Cortex of kidney (tissue), 1 donor: ENCODE measurements at places on chromosomes 3 and 15.

DNA sequence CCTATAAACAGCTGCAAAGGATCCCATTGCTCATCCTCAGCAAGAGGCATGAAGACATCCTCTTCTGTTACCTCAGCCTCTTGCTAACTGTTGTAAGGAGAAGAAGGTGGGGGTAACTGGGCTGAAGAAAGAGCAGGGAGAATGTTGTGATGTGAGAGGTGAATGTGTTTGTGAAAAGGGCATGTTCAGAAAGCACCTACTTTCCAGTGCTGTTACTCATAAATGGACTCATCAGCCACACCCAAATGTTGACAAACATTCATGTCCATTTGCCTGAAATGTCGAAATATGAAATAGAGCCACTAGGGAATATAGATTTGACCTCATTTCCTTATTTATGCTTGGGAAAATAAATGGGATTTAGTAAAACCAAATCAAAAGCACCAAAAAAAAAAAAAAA lies 12.6 kb downstream of the SLC24A1 start:
- no peak for DNase-seq

GRCh38 chr15:94414916-94415315 lies 183.6 kb downstream of the MCTP2 start:
- no peak for DNase-seq

DNA sequence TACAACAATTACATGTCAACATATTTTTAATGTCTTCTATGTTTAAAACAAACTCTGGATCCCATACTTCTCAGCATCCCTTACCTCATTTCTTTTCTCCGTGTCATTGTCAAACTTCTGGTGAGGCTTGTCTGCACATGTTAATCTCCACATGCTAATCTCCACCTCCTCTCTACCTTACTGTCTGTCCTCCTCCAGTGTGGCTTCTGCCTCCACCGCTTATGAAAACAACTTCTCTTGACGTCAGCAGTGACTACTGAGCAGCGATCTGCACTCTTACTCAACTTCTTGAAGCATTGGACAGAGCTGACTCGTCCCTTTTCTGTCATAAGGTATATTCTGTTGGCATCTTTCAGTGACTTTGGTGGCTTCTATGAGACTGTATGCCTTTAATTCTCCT lies 338.2 kb upstream of the THRB start:
- no peak for DNase-seq

DNA sequence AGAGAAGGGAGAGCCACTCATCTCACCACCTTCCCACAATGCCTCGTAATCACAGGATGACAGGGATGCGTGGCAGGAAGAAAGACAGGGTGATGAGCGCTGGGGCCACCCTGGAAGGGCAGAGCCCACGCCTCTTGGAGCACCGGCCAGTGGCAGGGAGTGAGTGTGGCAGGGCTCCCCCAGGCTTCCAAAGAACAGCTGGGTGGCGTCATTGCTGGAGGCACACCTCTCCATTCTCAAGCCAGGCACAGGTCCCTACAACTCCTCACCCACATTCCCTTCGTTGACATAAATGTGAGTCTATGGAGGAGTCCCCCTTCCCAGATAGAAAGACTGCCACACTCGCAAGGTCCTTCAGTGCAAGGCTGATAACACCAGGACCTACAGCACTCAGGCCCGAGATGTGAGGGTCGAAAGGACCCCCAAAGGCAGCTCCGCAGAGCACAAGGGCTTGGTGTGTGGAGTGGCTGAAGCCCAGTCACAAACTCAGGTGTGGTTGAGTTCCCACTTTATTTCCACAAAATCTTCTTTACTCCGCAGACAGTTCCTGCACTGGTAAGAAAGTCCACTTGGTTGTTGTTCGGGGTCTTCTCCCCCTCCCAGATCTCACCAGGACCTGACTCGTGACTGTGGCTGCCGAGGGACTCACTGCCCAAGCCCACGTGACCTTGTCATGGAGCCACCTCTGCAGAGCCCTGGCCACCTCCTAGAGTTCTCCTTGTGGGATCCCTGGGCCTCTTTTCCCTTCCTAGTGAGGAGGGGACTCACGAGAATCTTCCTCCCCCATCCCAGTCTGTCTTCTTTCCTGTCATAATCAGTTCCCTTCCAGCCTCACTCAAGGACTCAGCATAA lies 22.4 kb upstream of the CORO2B start:
- no peak for DNase-seq

DNA sequence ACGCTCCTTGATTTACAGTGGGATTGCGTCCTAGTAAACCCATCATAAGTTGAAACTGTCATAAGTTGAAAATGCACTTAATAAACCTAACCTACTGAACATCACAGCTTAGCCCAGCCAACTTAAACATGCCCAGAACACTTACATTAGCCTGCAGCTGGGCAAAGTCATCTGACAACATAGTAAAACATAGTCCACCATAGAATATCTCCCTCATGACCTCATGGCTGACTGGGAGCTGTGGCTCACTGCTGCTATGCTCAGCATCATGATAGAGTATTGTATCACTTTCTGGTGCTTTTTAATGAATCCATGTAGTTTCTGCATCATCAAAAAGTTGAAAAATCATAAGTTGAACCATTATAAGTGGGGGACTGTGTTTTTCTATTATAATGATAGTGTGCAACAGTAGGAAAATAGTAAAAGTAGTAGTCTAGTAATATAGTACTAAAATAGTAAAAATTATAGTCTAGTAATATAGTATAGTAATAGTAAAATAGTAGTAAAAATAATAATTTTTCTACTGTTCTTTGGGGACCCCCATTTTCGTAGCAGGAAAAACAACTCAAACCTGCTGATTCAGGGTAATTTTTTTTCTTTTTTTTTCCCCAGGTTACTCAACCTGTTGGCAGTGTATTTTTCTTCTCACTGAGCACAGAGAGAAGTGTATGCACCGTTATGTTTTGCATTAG lies 233.5 kb downstream of the MYRIP start:
- DNase-seq, result no peak

GRCh38 chr3:31165399-31165860 lies 271.0 kb upstream of the GADL1 start:
- no peak for DNase-seq

DNA sequence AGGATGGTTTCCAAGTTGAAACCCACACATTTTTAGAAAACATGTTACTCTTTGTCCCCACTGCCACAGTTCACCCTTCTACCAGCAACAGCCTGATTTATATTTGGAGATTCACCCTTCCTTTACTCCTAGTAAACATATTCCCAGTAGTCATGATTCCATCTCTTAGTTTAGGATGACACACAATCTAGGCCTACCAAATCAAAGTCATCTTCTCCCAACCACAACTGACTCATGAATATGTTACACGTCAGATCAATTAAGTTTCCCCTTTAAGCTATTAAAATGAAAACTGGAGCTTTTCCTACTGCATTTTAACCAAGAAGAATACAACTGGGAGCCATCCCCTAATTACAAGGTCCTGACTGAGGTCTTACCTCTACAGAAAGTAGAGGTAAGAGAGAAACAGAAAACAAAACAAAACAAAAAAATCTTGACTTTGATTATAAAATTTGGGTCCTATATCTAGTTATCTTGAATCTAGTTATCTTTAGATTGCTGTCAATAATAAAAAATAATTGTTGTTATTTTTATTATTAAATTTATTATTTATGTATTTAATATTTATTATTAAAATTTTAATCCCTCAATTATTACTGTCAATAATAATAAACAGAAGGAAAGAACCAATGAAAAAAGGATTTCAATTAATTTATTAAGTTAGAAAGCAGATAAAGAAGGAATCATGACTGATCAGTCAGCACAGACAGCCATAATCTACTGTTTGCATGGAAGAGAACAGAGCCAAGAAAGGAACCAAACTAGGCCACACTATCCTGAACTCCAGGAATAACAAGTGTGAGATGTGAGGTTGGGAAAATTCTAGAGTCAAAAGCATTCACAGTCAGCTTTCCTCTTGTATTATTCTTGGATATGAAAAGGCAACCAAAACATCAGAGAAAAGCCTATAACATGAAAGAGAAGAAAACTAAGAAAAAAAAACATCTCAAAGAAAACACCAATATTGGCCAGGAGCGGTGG lies 12.5 kb downstream of the DPH6 start:
- no peak for DNase-seq

GRCh38 chr3:71488391-71488809 lies 95.1 kb downstream of the FOXP1 start:
- DNase-seq, result no peak

DNA sequence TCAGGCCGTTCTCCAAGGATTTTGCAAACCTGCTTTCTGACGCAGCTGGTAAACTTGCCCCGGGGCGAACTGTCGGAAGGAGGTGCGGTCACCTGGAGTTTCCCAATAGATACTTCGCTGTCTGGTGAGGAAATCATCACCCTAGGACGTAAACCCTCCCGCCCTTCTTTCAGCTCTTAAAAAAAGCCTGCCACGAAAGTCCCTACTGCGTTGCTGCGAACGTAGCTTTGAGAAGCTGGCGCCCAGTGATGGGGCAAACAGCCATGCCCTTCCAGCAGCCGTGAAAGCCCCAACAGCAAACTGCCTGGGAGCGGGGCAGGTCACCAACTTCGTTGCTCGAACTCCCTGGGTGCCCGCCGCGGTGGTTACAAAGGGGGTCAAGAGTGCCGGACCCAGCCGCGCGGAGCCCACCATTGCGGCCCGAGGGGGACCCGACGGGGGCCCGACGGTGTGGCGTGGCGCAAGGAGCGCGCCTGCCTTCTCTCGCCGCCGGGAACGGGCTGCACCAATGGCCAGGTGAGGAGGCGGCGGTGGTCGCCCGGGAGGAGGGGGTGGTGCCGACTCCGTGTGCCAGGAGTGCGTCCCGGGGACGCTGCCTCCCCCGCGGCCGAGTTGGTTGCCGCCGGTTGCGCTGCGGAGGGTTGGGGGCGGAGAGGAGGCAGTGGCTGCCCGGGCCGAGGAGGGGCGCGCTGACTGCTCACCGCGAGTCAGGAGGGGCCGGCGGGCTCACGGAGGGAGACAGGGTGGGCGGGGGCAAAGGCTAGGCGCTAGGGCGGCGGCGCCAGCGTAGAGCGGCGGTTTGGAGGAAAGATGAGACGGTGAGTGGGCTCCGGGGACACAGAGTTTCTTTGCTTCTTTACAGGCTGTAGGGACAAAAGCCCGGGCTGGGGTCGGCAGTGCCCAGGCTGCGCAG lies at the start of gene PHLDB2:
PHLDB2 (plus strand) TSS at position 205 of the 913 bp plus-strand sequence. CDS start 24,813 bp downstream, outside the sequence.
- DNase-seq, result peak; percentile 31

- no peak for DNase-seq
These were observed 12.5 kb downstream of the ZBTB47 start for GRCh38 chr3:42666022-42666421.

GRCh38 chr15:98420837-98421236 lies 227.5 kb upstream of the IGF1R start:
- DNase-seq, result no peak
